ENCODE measurements at places on chromosomes 11 and 22. TPM values are rescaled to one million over a fixed set of nuclear protein-coding genes. Genes with fewer than 3 reads are reported as not detected.
A peak's percentile ranks its signal among the peaks of the same experiment; 100 is the strongest.

- no peak for DNase-seq
Observed at GRCh38 chr11:83921447-83922192, 635.5 kb upstream of the CCDC90B start.

DNA sequence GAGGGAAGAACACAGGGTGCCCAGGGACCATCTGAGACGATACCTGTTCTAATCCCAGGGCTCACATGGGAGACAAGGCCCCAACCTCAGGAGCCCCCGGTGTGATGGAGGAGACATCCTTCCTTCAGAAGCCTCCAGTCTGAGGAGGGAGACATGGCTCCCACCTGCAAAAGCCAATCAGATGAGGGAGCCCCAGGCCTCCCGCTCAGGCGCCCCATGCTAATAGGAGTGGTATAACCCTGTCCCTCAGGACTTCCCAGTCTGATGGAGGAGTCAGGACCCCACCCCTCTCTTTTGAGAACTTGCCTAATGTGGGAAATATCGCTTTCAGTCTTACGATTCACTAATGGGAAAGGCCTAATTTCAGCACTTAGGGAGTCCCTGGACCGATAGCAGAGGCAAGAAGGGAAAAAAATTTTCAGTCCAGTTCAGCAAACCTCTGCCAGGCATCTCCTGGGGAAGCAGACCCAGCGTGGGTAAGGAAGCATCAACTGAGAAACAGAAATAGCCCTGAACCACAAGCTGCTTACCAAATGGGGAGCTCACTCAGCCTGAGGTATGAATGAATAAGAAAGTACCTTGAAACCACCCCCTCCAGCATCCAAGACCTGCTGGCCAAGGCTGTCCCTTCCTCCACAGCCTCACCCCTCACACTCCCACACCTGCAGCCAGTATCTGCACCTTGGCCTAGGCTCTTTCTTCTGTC, 5.9 kb downstream of the ARRB1 start:
- no peak for DNase-seq

DNA sequence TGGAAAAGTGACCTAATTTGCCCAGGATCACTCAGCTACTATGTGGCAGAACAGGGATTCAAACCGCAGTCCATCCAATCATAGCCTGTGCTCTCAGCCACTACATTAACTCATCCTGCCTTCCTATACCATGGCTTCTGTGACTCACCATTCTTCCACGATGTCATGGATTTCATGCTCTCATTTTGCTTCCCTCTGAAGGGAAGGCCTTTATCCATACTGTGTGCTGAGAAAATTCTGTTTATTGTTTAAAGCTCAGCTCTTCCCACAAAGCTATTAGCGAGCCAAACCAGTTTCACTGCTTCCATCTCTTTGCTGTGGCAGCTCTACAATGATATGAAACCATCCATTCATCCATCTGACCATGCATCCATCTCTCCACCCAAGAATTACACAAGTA, 289.9 kb downstream of the TENM4 start:
- DNase-seq, result no peak

DNA sequence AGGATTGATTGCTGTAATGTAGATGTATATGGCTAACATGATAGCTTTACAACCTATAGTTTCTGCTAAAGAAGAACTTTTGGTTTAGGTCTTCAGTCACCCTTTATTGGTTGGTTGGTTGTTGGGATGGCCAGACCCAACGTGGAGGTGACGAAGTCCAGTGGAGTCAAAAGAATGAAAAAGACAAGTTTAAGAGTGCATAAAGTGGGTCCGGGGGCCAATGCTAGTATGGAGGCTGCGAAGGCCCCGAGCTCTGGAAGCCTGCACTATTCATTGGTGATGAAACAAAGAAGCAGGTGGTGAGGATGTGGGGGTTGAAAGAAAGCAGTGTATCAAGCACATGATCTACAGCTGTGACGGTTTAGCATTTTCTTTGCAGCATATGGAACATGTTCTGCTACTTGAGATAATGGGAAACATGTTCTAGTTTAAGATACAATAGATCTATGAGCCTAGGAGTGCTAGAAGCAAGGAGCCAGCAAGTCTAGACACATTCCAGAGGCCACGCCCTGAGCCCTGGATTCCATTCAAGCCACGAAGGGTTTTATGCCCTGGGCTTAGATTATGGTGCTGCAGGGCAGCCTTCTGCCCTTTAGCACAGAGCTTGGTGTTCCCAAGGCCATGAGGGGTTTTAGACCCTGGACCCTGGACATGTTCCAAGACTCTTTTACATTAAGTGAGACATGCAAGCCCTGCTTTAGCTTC, 6.3 kb downstream of the TCP11L1 start:
- no peak for DNase-seq

DNA sequence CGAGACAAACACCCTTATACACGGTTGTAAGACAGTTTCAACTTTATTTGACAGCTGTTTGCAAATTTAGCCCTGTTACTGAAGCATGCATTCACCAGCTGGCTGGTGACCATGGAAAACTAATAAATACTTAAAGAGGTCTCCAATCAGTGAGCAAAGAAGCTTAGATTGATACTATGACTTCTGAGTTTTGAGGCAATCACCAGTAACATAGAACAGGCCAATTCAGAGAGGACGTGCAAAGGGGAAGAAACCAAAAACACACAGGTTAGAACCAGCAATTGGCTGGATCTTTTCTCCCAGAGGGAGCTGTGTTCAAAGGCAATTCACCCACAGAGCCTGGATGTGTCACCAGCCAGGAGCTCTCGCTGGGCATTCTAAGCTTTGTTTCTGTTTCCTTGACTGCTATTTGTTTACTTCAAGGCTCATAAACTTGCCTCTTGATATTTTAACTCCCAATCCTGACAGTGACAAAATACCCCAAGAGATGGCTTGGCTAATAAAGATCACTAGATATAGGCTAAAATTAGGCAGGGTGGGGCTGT, 113.6 kb upstream of the MTMR2 start:
- no peak for DNase-seq

DNA sequence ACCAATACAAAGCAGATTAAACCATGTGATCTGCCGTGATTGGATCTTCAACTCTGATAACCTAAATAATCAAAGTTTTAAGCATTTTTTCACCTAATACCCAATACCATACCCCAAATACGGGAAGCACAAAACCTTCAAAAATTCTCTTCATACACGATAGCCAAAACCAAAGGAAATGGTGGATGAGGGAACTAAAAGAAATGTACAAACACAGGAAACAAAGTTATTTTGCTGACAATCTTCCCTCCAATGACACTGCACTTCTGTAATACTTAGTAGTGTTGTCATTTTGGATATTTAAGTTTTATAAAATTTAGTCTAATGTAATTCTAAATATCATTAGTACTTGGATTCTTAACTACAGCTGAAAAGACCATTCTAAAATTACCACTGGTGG, 27.0 kb downstream of the CSTF3 start:
- DNase-seq, result no peak

DNA sequence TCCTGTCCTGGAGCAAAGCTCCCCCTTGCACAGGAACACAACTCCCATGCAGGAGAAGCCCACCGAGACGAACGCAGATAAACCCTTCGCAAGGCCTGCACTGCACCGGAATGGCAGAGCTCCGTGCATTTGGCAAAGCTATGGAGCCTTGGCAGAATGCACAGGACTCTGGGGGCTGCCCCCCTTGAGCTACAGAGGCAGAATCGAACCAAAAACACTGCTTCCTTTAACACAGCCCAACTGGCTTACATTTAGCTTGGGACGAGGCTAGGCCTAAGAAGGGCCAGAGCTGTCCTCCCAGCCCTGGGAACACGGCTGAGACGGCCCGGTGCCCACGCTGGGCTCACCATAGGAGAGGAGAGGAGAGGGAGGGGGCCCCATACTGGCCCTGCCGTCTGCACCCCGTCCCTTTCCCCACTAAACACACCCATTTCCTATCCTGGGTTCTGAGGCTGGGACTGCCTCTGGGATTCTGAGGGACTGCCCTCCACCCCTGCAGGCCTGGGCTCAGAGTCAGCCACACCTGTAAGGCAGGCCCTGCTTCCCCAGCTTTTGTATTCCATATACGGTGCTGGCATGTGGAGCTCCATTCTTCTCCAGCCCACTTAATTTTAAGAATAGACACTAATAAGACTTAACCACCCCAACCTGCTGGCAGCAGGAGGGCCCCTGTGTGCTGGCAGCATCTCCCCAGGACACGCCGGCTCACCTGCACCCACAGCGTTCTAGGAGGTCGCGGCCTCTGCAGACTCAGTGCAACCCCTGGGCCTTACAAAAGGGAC, 32.9 kb downstream of the PPM1F start:
- no peak for DNase-seq

GRCh38 chr11:77039491-77040400, 5.5 kb downstream of the B3GNT6 start:
- DNase-seq, result no peak

DNA sequence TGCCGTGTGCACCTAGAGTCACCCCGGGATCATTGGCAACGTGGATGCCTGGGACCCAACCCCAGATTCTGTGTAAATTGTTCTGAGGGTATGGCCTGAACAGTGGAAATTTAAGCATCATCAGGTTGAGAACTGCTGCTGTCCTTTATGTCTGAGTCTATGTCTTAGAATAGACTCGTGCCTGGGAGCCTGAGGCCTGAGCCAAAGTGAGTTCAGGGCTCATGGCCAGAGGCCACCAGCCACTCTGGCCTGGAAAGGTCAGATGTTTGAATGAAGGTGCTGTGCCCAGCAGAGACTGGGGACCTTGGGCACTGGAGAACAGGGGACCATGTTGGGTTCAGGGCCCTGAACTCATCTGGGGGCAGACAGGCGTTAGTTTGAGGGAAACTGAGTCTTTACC, 91.1 kb downstream of the MYO18B start:
- DNase-seq, result no peak

DNA sequence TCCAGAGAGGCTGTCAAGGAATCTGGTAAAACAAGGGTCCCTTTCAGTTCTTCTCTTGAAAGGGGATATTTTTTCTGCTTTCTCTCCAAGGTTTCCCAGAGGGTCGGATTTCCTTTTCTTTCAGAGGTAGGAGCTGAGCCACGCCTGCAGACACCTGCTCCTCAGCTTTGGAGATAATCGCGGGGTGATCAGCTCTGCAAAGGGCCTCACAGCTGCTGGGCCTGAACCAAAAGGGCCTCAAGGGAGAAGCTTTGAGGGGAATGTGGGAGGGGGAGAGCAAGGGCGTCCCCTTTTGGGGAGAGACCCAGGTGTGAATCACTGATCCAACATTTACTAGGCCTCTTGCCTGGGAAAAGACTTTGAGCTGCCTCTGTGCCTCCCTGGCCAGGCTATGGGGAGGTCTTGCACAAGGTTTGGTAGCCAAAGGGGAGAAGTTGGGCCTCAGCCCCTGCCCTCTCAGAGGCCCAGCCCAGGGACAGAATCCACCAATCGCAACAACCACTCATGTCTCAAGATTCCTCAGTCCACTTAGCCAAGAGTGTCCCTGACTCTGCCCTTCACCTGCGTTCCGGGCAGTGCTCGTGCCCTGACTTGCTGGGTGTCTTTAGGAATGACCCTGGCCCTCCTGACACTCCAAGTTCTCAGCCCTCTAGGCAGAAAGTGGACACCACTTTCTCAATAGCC, 14.0 kb upstream of the TP53I11 start:
- no peak for DNase-seq

- no peak for DNase-seq
Observed at GRCh38 chr11:1471736-1472135, 14.8 kb downstream of the MOB2 start.

- DNase-seq, result no peak
Observed at GRCh38 chr11:47837929-47838328, 10.2 kb downstream of the NUP160 start.

DNA sequence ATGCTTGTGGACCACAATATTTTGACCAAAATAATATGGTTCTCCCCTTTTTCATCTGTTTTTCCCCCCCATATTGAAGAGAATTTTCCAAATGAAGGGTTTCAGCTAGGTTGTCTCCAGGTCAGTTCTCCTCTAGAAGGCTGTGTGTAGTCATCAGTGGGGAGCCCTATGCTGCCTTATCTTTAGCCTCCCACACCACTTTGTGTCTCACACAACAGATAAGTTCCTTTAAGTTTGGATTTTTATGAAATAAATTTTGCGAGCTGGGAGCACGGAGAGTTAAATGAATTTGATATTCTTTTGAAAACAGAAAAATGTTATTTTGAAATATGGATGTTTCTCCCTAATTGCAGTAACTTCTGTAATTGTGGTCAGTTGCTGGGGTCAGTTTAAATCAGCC, 28.9 kb downstream of the PAX6 start:
- DNase-seq, result no peak

DNA sequence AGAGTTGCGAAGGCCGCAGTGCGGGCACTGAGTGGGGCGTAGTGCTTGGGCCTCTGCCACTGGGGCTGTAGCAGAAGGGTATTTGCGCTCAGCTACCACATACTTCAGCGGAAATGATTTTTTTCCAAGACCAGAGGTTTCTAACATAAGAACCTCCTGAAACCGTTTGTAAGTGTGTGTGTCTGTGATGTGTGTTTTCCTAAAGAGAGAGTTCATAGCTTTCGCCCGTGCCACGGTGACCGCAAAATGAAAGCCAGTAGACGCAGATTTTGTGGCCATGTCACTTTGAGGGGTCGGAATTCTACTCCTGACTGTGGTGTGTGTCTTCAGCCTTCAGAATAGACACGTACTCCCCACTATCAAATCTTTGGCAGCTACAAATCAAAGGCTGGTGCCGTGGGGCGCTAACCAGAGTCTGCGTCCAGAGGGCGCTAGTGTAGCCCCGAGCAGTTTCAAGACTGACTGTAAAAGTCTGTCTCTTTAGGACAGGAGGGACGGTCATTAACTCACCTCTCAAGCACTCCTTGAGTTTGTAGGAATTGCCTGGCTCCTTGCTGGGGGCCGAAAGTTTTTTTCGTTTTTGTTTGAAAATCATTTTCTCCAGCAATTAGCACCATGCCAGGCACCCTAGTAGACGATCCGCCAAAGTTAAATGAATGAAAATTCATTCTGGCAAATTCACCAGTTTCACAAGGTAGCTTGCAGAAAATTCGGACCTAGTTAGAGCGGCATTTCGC, 2.5 kb upstream of the CALCA start:
- DNase-seq, result peak; percentile 58

- peak; percentile 54 for DNase-seq
Observed at GRCh38 chr11:2929531-2929949, 320 bp upstream of the PHLDA2 start.

Gene MS4A3
- total RNA-seq, result not detected

Gene SESN3
- 41.1 TPM for total RNA-seq

Gene SEZ6L
- not detected for total RNA-seq

Gene ACO2
- 66.1 TPM for total RNA-seq

Gene MYRF
- total RNA-seq, result 0.30 TPM

Gene LRRC56
- 0.57 TPM for total RNA-seq

Gene ABCG4
- not detected for total RNA-seq

Gene PDE3B
- 22.0 TPM for total RNA-seq

Gene HPX
- total RNA-seq, result not detected

Gene MRGPRE
- total RNA-seq, result not detected

Data from NCI-H460 (cell line).